ENCODE measurements at places on chromosomes 1 and 21. TPM values are rescaled to one million over a fixed set of nuclear protein-coding genes. Genes with fewer than 3 reads are reported as not detected.

GRCh38 chr1:5404412-5405203 is 587.6 kb downstream of the NPHP4 start:
- no peak overlapping the region for H3K27ac ChIP-seq
- peaks cover 1% of the 10 kb centered on the region for H3K4me1 ChIP-seq
- no peaks in the 10 kb centered on the region for H3K27me3 ChIP-seq
- H3K4me3 ChIP-seq, result no peak overlapping the region

DNA sequence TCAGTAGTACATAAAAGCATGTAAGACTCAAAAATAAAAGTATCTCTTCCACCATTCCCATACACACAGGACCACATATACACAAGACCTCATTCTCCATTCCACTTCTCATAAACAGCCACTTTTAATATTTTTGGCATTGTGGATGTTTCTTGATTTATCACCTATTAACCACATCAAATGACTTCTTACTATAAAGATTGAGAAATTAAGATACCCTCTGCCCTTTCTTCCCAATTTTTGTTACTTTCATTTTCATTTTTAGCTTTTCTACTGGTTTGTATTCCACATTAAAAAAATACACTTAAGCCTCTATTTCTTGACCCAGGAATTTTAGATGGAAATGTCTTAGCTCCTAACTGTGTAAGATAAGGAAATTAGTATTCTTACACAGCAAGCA is 22.8 kb downstream of the AKT3 start:
- no peak overlapping the region for H3K27ac ChIP-seq
- H3K4me1 ChIP-seq, result peaks cover 4% of the 10 kb centered on the region
- DNase-seq, result no peak
- peaks cover 22% of the 10 kb centered on the region for H3K36me3 ChIP-seq

DNA sequence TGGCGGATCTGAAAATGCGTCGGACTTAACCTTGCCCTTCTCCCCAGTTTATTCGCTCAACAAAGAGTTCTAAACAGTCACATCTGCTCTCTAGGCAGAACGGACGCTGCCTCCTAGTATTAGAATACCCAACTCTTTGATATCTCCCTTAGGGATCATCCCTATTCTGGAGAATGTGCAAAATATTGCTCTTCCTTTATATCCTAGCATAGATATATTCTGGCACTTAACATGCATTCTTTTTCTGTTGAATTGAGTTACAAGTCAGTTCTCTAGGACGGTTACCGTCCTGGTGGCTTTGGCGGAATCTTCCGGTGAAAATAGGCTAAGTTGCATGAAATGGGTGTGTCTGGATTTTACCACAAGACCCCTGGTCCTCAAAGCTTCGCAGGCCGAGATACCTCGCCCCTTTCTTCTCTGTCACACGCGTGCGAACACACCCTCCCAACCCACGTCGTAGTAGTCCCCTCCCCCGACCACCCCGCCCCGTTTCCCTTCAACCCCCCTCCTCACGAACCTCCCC is 501 bp upstream of the DNAJC6 start:
- no peak overlapping the region for H3K27ac ChIP-seq
- H3K36me3 ChIP-seq, result peaks cover 3% of the 10 kb centered on the region

- H3K4me1 ChIP-seq, result no peaks in the 10 kb centered on the region
- H3K27me3 ChIP-seq, result peaks cover 20% of the 10 kb centered on the region
- DNase-seq, result no peak
- no peak within 1 kb of the TSS for H3K27ac ChIP-seq
These were observed at the start of gene SPRR2D for GRCh38 chr1:153040950-153041631. Gene SPRR2D, minus strand, starts transcription at chr1:153041120. Its CDS starts 774 bp downstream, at chr1:153040346.

The FNBP1L gene
- total RNA-seq, result 0.26 TPM

GRCh38 chr1:37387854-37388253 is 86.5 kb upstream of the ZC3H12A start:
- H3K27me3 ChIP-seq, result peaks cover 6% of the 10 kb centered on the region
- no peak overlapping the region for H3K4me3 ChIP-seq
- DNase-seq, result no peak
- no peaks in the 10 kb centered on the region for H3K4me1 ChIP-seq
- H3K27ac ChIP-seq, result no peak overlapping the region
- H3K36me3 ChIP-seq, result no peaks in the 10 kb centered on the region

The IFI44L gene
- 290 TPM for total RNA-seq

The AMY1C gene
- not detected for total RNA-seq

DNA sequence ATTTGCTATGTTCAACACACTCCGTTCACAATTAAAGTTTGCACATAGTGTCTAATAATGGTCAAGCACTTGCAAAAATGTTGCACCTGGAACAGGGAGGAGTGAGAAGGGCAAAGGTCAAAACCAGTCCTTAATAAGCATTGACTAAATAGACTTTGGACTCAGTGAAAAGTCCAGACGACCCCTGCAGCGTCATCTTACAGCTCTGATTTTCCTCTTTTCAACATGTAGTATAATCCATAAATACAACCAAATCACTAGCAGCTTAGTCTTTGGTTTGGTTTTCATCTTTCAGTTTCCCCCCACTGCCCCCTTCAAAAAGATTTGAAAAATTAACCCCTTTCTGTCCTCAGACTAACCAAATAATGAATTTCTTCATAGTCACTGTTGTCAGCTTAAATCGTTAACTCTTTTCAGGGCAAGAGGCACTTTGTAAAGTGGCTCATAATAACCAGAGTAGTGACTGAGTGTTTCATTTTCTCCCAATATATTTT is 290.3 kb downstream of the PTPRC start:
- no peak for DNase-seq
- H3K27me3 ChIP-seq, result no peaks in the 10 kb centered on the region
- H3K4me3 ChIP-seq, result peak overlapping the region; percentile 65

- peaks cover 42% of the 10 kb centered on the region for H3K4me1 ChIP-seq
- DNase-seq, result no peak
- peak overlapping the region; percentile 41 for H3K4me3 ChIP-seq
- H3K36me3 ChIP-seq, result peaks cover 2% of the 10 kb centered on the region
These were observed 21.0 kb upstream of the LYST start for GRCh38 chr1:235887676-235888075.

DNA sequence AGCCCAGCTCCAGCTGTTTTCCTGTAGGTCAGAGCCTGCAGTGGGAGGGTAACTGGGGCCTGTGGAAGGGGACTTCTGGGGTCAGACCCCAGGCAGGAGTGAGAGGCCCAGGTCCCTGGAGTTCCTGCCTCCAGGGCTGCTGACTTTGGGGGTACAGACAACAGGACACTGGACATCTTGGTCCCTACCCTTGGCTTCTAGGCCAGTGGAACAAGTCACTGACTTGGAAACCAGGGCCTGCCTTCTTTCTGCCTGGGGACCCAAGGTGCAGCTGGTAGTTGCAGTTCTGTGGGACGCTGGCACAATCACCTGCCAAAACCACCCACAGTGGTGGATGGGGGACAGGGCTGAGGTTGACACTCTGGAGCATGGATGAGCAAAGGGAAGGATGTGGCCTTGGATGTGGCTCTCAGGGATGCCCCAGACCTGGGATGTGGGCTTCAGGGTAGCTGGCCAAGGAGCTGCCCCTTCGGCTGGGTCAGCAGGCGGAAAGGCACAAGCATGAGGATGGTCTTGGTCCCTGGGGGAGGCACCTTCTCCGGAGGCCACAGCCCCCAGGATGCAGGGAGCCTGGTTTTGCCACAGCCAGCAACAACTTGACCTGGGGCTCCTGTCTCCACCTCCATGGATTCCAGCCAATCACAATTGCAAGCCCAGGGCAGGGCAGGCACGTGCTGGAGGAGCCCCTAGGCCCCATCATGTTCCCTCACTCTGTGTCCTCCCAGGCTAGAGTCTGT is 5.8 kb downstream of the JMJD4 start:
- H3K4me1 ChIP-seq, result peaks cover 8% of the 10 kb centered on the region
- no peak for DNase-seq
- no peak overlapping the region for H3K27ac ChIP-seq
- H3K4me3 ChIP-seq, result peak overlapping the region; percentile 80
- H3K36me3 ChIP-seq, result peaks cover under 1% of the 10 kb centered on the region

DNA sequence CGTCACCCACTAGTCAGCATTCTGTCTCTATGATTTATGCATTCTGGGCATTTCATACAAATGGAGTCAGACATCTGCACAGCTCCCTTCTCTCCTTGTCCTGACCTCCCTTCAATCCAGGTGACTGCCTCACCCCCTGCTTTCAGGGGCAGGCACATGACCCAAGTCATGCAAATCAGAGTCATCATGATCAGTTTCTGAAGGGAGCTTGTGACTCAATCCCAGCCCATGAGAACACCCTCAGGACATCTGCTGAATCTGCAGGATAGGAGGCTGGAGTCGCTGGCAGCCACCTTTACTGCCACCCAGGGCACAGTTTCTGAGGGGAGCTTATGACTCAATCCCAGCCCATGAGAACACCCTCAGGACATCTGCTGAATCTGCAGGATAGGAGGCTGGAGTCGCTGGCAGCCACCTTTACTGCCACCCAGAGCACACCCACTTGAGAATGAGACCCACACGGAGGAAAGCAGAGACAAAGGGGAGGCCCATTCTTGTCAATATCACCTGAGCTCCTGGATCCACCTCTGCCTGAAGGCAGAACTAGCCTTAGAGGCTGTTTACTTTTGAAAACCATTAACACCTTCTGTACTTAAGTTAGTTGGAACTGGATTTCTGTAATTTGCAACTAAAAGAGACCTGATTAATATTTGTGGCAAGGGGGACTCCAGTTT is 62.3 kb upstream of the SLC25A33 start:
- peaks cover 9% of the 10 kb centered on the region for H3K27me3 ChIP-seq
- H3K27ac ChIP-seq, result no peak overlapping the region

DNA sequence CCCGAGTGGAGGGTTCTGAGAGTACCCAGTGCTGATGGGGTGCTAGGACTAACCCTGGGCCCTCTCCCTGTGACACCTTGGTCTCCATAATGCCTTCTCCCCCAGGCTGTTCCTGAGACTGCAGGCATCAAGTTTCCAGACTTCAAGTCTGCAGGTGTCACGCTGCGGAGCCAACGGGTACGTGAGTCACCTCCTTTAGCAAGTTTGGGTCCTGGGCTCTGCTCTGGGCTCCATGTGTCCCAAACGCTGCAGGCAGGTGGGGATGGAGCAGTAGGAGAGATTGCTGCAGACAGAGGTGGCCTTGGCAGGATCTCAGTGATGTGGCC is 6.0 kb downstream of the DMAP1 start:
- no peak overlapping the region for H3K27ac ChIP-seq
- peaks cover 6% of the 10 kb centered on the region for H3K4me1 ChIP-seq
- no peak overlapping the region for H3K4me3 ChIP-seq
- peaks cover 8% of the 10 kb centered on the region for H3K36me3 ChIP-seq

DNA sequence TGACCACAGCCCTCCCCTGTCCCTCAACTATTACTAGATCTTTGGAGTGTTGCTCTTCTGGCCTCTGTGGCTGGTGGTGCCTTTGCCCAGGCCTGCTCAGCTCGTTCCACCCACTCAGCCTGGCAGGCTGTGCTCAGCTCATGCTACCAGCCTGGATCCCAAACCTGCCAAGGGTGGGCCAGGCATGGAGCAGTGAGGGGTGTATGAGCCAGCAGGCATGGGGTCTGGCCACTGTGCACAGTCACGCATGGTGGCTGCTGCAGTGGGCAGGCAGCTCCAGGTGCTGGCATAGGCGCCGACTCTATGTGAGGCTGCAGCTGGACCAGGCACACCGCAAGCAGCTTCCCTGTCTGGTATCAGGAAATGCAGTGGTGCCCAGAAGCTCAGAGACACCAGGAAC is 449.9 kb downstream of the MATN1 start:
- no peak for DNase-seq
- no peaks in the 10 kb centered on the region for H3K4me1 ChIP-seq
- H3K27ac ChIP-seq, result no peak overlapping the region

GRCh38 chr1:24570265-24571125 is 14.6 kb downstream of the NCMAP start:
- H3K27me3 ChIP-seq, result peaks cover 4% of the 10 kb centered on the region
- H3K36me3 ChIP-seq, result peaks cover 1% of the 10 kb centered on the region
- no peak overlapping the region for H3K27ac ChIP-seq
- DNase-seq, result no peak

The PRPF38B gene
- total RNA-seq, result 91.2 TPM

The GJB4 gene
- not detected for total RNA-seq

The ORC1 gene
- 25.7 TPM for total RNA-seq

The PRAMEF8 gene
- total RNA-seq, result not detected

- no peak overlapping the region for H3K27ac ChIP-seq
- H3K4me1 ChIP-seq, result no peaks in the 10 kb centered on the region
- peaks cover 1% of the 10 kb centered on the region for H3K36me3 ChIP-seq
- peaks cover 9% of the 10 kb centered on the region for H3K27me3 ChIP-seq
- DNase-seq, result no peak
- no peak overlapping the region for H3K4me3 ChIP-seq
These were observed 112.9 kb downstream of the CDC7 start for GRCh38 chr1:91613595-91613994.

The LIPI gene
- not detected for total RNA-seq

GRCh38 chr1:6783936-6784559 is 1.2 kb upstream of the CAMTA1 start:
- peak overlapping the region; percentile 89 for H3K27ac ChIP-seq
- H3K36me3 ChIP-seq, result peaks cover 13% of the 10 kb centered on the region
- DNase-seq, result no peak
- H3K4me1 ChIP-seq, result peaks cover 32% of the 10 kb centered on the region

- no peaks in the 10 kb centered on the region for H3K4me1 ChIP-seq
- no peak overlapping the region for H3K4me3 ChIP-seq
- H3K27me3 ChIP-seq, result peaks cover 45% of the 10 kb centered on the region
- no peak for DNase-seq
- no peaks in the 10 kb centered on the region for H3K36me3 ChIP-seq
These were observed 26.6 kb upstream of the LMX1A start for GRCh38 chr1:165383067-165383466.

The XCL1 gene
- total RNA-seq, result 27.1 TPM

DNA sequence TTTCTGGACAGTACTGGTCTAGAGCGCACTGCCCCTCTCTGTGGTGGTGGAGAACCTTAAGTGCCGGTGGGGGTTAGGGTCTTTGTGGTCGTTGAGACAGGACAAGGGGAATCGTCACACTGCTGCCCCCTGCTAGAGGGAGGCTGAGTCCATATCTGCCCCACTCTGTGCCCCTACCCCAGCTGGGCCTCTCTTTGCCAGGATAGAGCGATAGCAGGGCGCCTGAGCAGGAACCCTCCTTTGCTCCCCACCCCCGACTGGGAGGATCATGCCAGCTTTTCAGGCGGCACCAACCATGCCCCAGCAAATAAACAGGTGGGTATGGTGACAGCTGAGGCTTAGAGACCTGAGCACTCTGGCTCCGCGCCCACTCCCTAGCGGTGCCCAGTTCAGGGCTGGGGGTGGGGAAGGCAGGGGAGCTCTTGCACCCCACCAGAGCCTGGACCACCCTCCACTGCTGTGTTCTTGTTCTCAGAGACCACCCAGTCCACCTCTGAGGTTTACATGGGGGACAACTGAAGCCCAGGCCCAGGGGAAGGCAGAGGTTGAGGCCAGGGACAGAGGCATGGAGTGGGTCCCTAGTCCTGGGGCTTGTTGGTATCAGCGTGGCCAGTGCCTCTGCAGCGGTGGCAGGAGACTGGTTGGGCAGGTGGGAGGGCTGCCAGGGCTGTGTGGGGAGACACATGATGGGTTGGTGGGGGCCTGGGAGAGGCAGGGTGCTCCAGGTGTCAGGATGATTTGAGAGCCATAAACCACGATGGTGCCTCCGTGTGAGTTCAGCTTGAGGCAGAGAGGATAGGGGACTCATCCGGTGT is 1.6 kb downstream of the PADI2 start:
- H3K27me3 ChIP-seq, result peaks cover 48% of the 10 kb centered on the region
- H3K4me1 ChIP-seq, result peaks cover 4% of the 10 kb centered on the region
- H3K4me3 ChIP-seq, result no peak overlapping the region
- DNase-seq, result no peak
- no peaks in the 10 kb centered on the region for H3K36me3 ChIP-seq

The ADGRL4 gene
- not detected for total RNA-seq
